ENCODE measurements at places on chromosomes 5 and 9.

DNA sequence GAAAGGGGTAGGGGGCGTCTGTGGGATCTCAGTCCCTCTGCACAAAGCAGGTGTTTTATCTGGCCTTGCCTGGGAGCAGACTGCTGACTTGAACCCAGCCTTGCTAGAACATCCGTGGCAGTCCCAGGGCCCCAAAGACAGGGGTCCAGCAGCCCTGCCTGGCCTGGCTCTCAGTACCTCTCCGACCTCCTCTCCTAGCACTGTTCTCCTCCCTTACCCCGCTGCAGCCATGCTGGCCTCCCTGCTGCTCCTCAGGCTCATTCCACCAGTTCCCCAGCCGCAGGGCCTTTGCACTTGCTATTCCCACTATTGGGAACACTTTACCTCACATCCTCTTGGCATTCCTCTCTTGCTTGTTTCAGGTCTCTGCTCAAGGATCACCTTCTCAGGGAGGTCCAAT, 45.2 kb downstream of the DUSP1 start:
- DNase-seq: no peak

- DNase-seq: no peak
These were observed 734 bp downstream of the SKP1 start for GRCh38 chr5:134175921-134176510.

- DNase-seq: no peak
These were observed 168.2 kb downstream of the ARHGAP26 start for GRCh38 chr5:142938266-142938880.

GRCh38 chr9:83649080-83649479, 26.1 kb downstream of the IDNK start:
- DNase-seq: no peak

- no peak for DNase-seq
These were observed 9.6 kb upstream of the PAPPA start for GRCh38 chr9:116144038-116144437.

DNA sequence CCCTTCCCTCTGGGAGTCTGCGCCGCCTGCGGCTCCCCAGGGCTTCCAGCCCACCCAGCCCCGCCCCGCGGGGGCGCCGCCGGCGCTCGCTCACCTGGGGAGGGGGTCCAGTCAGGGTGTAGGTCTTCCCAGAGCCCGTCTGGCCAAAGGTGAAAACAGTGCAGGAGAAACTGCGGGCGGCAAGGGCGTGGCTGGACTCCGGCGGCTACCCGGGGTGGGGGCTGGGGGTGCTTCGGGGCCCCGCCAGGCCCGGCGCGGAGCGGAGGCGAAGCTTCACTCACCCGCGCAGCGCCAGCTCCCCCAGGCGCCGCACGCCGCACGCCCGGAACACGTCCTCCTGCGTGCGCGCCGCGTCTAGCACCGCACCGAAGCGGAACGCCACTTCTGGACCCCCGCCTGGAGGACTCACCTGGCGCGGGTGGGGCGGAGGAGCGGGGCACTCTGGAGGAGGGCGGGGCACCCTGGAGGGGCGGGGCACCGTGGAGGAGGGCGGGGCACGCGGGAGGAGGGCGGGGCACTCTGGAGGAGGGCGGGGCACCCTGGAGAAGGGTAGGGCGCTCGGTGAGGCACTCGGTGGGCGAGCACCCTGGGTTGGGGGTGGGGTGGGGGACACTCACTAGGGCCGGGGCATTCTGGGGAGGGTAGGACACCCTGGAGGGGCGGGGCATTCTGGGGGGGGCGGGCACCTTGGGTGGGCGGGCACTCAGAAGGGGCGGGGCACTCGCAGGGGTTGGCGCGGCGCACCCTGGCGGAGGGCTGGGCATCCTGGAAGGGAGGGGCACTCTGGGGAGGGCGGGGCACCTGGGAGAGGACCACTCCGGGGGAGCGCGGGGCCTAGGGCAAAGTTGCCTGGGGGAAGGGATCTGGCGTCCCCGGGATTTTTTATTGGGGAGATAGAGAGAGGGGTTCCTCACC, 814 bp downstream of the KIF12 start:
- DNase-seq: no peak

DNA sequence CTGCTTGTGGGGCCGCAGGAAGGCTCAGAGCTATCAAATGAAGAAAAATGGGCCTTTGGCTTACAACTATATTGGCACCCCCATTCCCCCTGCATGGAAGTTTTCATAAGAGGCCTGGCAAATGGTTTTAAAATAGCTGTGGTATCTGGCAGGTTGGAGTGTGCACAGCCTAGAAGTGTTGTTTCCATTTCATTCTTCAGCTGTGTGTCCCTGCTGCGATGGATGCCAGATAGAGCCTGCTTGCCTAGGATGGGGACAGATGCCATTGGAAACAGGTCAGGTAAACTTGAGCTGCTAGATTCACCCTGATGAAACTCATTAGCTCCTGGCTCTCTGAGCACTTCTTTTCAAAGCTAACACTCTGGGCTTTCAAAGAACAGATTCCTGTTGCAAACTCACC, 183.3 kb downstream of the IRX1 start:
- no peak for DNase-seq

- DNase-seq: no peak
These were observed 106.1 kb downstream of the IRX1 start for GRCh38 chr5:3701694-3702093.

- DNase-seq: no peak
These were observed 10.0 kb upstream of the CACFD1 start for GRCh38 chr9:133449760-133450159.

GRCh38 chr5:73286896-73287295, 113.9 kb downstream of the TMEM174 start:
- DNase-seq: no peak

DNA sequence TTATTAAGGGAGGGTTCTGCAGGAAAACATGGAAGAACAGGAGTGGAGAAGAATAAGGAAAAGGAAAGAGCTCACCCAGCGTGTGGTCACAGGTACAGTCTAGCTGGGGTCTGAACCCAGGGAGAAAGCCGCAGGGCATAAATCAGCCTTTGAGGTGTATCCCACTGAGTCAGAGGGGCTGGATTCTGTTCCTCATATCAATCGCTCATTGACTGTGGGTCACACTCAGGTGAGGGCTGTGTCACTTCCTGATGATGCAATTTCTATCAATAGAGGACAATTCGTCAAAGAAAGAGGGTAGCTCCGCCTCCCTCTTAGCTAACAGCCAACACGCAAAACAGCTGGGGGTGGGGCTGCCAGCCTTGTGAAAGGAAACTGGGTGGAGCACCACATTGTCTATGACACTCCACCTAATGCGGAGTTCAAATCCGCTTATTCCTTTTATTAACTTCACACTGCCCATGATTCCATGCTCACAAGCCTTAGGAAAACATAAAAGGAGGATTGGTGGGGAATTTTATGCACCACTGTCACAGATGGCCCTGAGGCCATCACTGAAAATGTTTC, 176.2 kb downstream of the ICE1 start:
- no peak for DNase-seq

DNA sequence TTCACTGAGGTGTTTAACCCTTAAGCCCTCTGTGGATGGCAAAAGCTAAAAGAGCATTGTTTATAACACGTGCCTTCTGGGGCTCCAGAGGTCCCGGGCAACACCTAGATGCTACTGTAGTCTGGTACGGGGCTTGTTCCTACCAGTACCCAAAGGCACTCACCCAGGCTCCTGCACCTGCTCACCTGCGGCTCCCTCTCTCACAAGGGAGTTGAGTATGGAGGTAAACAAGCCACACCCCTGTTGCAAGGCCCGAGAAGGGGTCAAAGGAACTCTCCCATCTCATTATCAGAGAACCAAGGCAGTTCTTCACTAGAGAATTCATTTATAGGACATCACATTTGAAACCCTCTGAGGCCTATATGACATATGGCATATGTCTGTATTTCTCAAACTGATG, 53.4 kb upstream of the IL6ST start:
- no peak for DNase-seq

GRCh38 chr5:83471405-83472212, at the start of gene VCAN:
VCAN (plus strand) TSS chr5:83471744; CDS start chr5:83483519, 11,775 bp downstream.
- DNase-seq: no peak

DNA sequence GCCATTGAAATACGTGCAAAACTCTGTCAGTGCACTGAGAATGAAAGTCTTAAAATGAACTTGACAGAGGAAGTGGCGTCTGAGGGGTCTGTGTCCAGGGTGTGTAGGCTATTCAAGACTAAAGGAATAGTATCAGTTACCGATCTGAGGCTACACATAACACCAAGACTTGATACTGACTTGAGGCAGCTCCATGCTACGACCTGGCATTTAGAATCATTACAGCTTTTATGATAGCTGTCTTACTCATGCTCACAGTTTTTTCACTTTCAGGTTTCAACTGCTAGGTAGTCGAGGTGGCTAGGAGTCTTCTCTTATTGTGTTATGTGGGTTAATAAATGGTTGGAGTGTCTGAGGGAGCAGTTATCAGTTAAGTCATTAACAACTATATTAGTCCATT, 92.8 kb upstream of the SLCO6A1 start:
- no peak for DNase-seq

- DNase-seq: no peak
These were observed 35.5 kb upstream of the SYNPO start for GRCh38 chr5:150604894-150605440.

DNA sequence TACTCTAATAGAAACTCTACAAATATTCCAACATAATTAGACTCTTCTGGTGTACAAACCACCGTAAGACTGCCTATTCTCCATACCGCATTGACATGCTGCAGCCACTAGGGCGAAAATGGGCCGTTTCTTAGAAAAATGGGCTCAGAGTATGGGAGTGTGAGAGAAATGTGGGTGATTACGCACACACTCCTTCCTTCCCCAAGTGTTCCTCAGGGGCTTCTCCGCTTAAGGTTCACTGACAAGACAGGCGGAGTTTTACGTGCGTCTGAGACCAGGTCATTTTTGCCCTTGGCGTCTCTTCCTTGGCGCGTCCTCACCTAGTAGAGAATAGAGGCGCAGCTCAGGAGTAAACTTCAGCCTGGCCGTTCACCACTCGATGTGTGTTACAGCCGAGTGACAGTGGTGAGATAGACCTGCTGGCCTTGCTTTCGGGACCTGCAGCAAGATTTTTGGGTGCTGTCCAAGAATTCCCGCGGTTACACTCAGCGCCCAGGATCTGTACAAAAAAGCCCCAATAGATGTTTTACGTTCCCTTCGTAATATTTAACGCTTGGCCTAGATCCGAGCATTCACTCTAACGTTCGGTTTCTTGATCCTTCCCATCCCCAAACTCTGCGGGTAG, 1.8 kb upstream of the NTRK2 start:
- DNase-seq: no peak

- no peak for DNase-seq
These were observed 108.8 kb downstream of the SLC12A2 start for GRCh38 chr5:128192368-128192767.

GRCh38 chr5:145227881-145228280, 607.3 kb downstream of the PRELID2 start:
- DNase-seq: no peak

- no peak for DNase-seq
These were observed 28.7 kb downstream of the IPPK start for GRCh38 chr9:92641092-92641809.

GRCh38 chr5:99775189-99775588, 760.0 kb upstream of the FAM174A start:
- DNase-seq: no peak

GRCh38 chr5:176608937-176609723, 826 bp downstream of the GPRIN1 start:
- DNase-seq: no peak

- no peak for DNase-seq
These were observed 4.5 kb downstream of the TTC23L start for GRCh38 chr5:34843497-34843896.

- DNase-seq: peak; percentile 69
These were observed 298.3 kb upstream of the EFNA5 start for GRCh38 chr5:107968998-107969397.

DNA sequence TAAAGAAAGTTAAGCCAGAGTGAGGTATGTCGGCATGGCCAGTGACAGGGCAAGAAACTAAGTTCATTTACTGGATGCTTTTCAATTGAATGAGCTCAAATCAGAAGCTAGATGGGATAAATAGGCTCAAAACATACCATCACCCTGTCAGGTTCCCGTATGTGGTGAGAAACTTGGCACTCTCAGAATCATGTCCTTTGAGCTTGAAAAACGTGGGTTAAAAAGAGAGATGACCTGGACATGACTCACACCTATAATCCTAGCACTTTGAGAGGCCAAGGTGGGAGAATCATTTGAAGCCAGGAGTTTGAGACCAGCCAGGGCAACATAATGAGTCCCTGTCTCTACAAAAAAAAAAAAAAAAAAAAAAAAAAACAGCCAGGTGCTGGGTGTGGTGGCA, 121.7 kb upstream of the RGMB start:
- DNase-seq: no peak

- DNase-seq: no peak
These were observed 5.3 kb upstream of the ARHGEF37 start for GRCh38 chr5:149576021-149576420.

GRCh38 chr5:136769900-136770684, 404.7 kb upstream of the TRPC7 start:
- DNase-seq: peak; percentile 63

GRCh38 chr5:56212130-56212879, 20.8 kb downstream of the ANKRD55 start:
- no peak for DNase-seq

DNA sequence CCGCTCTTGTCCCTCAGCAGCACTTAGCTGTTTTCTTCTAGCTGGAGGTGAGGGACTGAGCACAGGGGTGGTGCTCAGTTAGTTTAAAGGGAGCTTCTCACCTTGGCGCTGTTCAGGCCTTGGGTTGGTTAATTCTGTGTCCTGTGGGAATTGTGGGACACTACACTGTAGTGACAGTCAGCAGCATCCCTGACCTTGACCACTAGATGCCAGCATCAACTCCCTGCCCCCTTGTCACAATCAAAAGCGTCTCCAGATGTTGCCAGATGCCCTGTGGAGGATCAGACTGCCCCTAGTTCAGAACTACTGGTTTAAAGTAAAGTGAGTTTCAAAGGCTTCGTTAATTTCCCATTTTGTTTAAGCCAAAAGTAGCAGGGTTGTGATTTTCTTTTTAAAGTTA, 65.5 kb upstream of the DMRT3 start:
- DNase-seq: no peak

- no peak for DNase-seq
These were observed 142.8 kb downstream of the TMEM38B start for GRCh38 chr9:105836936-105837660.

DNA sequence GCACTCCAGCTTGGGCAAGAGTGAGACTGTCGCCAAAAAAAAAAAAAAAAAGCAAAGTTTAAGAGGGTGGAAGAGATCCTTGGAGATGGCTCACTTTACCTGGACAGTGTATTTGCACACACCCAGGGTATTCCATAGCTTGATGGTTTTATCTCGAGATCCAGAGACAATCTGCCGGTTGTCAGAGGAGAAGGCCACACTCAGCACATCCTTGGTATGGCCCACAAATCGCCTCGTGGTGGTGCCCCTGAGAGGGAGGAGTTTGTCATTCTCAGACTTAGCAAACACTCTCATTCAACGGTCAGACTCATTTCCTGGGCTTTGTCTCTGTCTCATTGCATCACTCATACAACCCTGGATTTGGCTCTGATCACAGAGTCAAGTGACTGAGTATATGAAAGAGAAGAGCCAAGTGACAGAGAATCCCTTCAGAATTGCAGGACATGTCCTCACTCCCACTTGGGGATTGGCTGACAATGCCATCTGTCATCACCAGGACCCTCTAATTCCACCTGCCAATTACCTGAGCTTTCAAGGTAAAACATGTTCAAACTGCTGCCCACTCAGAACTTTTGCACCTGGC, 2.2 kb downstream of the RACK1 start:
- DNase-seq: no peak

GRCh38 chr5:124841829-124842712, 95.6 kb upstream of the ZNF608 start:
- no peak for DNase-seq

GRCh38 chr9:3521966-3522365, 3.8 kb downstream of the RFX3 start:
- no peak for DNase-seq

Measured in T1000 (cell line).